GM03348 (cell line): ENCODE measurements at places on chromosomes 11 and 22.

- no peak for DNase-seq
Measured at GRCh38 chr22:19434401-19434800, 2.1 kb downstream of the MRPL40 start.

GRCh38 chr11:44833877-44834452, 107.2 kb downstream of the TSPAN18 start:
- no peak for DNase-seq

- peak; percentile 74 for DNase-seq
Measured at GRCh38 chr22:22848364-22848866, 39.2 kb upstream of the IGLL5 start.

- DNase-seq, result peak; percentile 33
Measured at GRCh38 chr11:58060939-58061672, 30.4 kb downstream of the OR6Q1 start.

DNA sequence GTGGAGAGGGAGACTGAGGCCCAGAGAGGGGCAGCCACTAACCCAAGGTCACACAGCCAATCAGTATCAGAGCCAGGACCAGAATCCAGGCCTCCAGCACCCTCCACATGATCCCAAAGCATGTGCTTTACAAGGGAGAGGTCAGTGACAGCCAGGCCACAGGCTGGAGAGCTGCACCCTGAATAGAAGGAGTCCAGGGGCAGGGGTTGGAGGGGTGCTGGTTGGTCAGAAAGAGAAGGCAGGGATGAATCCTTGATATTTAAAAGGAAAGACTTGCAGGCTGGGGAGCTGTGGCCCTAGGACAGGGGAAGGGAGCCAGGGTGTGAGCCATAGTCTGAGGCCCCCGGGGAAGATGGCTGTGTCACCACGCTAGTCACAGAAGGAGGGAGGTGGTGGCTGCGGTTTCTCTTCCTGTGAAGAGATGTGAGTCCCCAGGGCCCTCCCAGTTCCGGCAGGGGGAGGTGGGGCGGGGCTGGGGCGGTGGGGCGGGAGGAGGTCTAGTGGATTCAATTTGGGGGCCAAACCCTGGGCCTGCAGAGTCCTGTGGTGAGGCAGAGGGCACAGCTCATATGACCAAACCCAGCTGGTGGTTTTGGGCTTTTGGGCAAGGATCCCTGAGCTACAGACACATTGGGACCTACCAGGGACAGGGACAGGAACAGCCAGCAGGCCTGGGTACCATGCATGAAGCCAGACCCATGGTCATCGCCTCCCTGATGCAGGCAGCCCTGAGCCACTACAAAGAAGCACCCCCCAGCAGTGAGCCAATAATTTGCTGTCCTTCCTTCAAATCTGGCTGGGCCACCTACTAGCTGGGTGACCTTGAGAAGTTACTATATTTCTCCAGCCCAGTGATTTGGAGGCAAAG, 14.0 kb downstream of the RAC2 start:
- DNase-seq, result peak; percentile 80

- no peak for DNase-seq
Measured at GRCh38 chr22:46587061-46587460, 33.1 kb upstream of the GRAMD4 start.

- DNase-seq, result no peak
Measured at GRCh38 chr11:88175569-88176075, 379 bp upstream of the RAB38 start.

GRCh38 chr11:110095554-110095953, 2.4 kb downstream of the ZC3H12C start:
- DNase-seq, result no peak

DNA sequence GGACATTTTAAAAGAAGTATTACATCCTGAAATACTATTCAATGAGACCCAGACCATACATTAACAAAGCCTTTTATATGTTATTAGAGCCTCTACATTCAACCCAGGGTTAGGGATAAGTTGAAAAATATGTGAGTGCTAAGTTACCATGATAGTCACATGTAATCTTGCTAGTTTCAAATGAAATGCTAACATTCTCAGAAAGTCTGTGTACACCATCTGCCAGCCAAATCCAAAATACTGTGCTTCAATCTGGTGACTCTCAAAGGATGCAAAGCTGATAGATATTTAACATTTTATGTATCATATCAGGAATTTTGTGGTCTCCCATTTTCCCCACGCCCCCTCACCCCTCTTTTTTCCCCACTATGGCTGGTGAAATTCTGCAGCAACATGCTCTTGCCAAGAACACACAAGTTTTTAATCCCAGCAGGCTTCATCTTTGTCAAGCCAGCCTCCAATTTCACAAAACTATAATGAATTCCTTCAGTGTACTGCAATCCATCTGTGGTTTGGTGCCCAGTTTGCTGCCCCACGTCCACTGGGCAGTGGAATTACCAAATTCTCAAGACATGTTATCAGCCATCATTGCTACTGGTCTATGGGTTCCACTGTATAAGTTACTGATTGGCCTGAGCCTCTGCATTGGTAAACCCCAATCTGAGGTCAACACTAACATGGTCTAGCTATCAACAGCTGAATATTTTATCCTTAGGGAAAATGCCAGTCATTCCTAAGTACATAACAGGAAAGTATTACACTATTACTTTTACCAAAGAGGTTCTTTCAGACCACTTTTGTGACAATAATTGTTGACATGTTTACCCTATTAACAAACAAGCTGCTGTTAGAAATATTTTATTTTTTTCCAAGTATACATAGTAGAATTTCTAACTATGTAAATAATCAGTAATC, 1.5 kb upstream of the PICALM start:
- DNase-seq, result no peak
